ENCODE measurements at places on chromosomes 11 and 22.

DNA sequence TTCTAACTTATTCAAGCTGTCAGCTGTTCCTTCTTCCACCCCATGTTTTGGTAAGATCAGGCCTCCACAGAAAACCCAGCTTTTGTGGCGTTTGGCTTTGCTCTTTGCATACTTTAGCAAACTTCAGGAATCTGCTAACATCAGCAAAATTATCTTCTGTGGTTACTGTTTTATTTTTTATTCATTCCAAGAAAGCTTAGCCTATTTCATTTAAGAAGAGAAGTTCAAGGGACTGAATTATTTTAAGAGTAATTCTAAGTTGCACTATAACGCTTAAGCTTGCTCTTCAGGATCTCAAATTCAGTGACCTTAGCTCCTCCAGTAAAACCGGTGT lies 1.1 kb downstream of the JHY start:
- DNase-seq, result peak; percentile 70

DNA sequence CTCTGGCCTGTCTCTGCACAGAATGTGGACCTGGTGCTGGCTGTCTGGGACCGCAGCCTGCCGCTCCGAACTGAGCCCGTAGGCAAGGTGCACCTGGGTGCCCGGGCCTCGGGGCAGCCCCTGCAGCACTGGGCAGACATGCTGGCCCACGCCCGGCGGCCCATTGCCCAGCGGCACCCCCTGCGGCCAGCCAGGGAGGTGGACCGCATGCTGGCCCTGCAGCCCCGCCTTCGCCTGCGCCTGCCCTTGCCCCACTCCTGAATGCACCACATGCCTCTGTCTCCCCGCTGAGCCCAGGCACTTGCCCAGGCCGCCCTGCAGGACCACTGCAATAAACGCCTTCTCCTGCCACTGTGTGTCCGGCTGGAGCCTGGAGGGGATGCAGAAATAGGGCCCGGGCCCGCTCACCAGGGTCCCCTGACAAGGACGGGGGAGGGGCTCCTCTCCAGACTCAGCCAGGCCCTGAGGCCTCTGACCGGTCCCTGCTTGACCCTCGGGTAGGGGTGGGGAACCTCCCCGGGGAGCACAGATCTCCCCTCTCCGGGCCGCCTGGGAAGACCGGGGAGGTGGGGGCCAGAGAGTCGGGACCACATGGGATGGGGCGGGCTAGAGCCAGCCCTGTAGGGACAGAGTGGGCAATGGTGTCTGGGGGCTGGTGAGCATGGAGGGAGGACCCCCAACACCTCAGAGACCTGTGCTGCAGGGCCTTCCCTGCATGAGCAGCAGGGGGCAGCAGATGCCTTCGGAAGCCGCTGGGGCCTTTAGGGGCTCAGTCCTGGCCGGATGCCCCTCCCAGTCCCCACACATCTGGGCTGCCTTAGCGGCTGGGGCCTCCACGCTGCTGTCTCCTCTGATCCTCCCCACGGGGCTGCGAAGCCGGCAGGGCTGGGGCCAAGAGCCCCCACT lies 1.4 kb upstream of the TNNI2 start:
- DNase-seq, result no peak

- no peak for DNase-seq
Measured at GRCh38 chr11:65419772-65420481, 2.7 kb upstream of the NEAT1 start.

- DNase-seq, result no peak
Measured at GRCh38 chr11:125939081-125939521, 6.7 kb upstream of the VSIG10L2 start.

DNA sequence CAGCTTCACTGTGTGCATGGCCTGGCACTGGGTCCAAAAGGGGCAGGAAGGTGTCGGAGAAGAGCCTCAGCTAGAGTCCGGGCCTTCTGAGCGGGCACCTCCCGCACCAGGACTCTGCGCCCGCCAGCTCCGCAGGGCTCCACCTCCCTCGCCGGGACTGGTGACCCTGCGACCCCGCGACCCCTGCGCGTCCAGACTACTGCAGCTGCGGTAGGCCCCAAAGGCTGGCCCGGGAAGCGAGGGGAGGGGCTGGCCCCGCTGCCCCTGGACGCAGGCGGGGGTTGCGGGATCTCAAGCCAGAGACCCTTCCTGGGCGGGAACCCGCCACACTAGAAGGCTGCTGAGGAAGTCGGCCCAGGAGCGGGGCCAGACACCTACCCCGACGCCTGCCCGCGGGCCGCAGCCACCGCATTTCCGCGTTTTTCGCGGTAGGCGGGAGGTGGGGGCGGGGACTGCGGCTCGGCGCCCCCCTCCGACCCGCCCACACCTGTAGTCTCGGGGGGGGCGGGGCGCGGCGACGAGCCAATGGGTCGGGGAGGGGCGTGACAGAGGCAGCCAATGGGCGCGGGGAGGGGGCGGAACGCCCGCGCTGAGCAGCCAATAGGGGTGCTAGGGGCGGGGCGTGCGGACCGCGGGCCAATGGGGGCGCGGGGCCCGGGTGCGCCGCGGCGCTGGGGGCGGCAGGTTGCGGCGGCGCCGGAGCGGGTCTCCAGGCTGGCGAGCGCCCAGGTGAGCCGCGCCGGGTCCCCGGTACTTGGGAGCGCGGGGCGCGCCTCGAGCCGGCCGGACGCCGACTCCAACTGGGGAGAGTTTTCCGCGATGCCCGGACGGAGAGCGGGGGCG lies at the start of the genes LMNTD2 and RASSF7:
Gene LMNTD2, minus strand, starts transcription at position 434 of the 843 bp plus-strand sequence. Its CDS starts 22 bp downstream, at position 412.
Gene RASSF7, plus strand, starts transcription at position 666 of the 843 bp plus-strand sequence. CDS start 799 bp downstream, outside the sequence.
- DNase-seq, result no peak

DNA sequence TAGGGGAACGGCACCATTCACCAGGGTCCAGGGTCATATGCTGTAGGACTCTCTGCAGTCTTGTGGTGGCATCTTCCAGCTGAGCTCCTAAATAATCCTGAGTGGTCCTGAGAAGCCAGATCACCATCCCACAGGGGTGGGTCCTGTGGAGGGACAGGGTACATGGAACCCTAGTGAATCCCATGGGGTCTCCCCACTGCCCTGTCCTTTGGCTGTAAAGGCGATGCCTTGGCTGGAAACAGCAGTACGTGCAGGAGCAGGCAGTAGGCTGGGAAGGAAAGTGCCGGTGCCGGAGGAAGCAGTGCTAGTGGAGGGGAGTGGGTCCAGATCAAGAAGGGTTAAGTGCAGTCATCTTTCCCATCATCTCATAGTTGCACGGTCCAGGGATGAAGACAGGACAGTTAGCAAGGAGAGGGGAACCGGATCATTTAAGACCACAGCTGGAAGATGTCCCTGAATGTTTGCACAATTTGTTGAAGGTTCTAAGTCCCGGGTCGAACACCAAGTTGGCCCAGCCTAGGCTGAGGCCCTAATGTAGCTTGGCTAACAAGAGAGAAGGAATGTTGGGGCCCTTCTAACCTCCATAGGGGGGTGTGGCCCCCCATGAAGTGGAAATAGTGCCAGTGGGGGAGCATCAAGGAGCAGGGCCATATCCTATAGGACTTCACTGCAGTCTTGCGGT lies 18.1 kb downstream of the TSPAN32 start:
- no peak for DNase-seq

- no peak for DNase-seq
Measured at GRCh38 chr22:34669001-34669400, 397.0 kb upstream of the ISX start.

GRCh38 chr11:2883979-2884815 lies 1.4 kb downstream of the CDKN1C start:
- DNase-seq, result no peak

GRCh38 chr11:115676768-115677167 lies 172.6 kb upstream of the CADM1 start:
- peak; percentile 44 for DNase-seq

Measured in non-pigmented ciliary epithelial cell (primary cell).